Hippocampal formation (tissue), 2 donors: ENCODE measurements at places on chromosomes 1 and 21.
A peak's percentile ranks its signal among the peaks of the same experiment; 100 is the strongest.

- DNase-seq: no peak
Observed at GRCh38 chr1:41469706-41470105, 14.8 kb downstream of the EDN2 start.

- DNase-seq: no peak
Observed at GRCh38 chr1:198879711-198880306, 241.0 kb downstream of the PTPRC start.

- no peak for DNase-seq
Observed at GRCh38 chr1:56880774-56881173, 26.2 kb downstream of the C8A start.

DNA sequence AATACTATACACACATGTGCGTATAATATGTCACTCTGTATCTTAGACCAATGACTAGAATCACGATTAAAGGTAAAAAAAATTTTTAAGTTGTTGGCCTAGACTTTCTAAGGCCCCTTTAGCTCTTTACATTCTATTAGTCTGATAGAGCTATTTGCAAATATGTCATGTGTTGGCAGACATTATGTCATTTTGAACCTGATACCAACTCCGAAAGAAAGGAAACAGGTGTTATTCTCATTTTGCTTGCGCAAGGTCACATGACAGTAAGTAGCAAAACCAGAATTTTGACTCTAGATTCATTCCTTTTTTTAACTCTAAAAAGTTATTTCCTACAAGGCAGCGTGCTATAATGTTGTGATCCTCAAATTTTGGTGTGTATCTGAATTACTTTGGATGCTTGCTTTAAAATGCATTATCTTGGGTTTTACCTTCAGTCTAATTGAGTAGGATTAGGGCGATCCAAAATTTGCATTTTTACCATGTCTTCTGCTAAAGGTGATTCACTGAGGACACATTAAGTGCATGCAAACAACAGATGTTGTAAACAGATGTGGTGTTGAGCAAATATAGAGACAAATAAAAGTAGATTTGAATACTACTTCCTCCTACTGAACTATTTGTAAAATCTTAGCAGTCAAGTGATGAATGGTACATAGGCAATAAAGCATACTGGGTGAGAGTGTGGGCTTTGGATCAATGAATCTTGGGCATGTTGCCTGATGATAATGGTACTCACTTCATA is 63.5 kb upstream of the KIAA1614 start:
- no peak for DNase-seq

- DNase-seq: no peak
Observed at GRCh38 chr1:89929467-89930063, 65.3 kb upstream of the ZNF326 start.

- DNase-seq: peak; percentile 42
Observed at GRCh38 chr1:246450611-246451251, 56.3 kb downstream of the SMYD3 start.

DNA sequence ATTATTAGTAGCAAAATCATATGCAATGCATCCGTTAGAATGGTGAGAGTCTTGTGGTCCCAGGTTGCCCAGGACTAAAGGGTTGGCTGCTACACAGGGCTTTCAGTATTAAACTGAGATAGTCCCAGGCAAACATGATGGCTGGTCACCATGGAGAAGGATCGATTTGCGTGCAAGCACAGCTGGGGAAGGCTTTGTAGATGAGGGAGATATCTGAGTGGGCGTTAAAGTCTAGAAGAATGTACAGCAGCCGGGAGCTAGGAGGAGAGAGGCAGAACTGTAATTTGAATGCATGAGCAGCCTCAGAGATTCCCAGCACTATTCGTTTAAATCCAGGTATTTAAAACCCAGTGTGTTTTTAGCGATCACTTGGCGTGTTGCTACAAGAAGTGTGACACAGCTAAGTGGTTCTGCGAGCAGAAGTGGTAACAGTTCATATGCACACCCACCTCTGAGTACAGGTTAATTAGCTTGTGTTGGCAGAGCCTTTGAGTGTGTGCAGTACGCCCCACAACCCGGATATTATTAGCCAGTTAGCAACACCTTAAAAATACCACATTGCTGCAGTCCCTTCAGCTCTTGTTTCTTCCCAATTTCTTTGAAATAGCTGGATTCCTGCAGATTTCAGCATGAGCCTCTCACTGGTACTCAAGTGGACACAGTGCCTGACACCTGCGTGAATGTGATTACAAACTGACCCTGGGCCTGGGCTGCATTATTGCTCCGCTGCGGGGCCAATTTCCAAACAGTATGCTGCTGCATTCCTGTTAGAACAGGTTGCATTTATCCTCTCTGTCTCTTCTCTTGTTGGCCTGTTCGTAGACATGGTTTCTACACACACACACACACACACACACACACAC is 67.2 kb upstream of the SCAF4 start:
- DNase-seq: no peak

- DNase-seq: no peak
Observed at GRCh38 chr1:206699626-206700025, 14.9 kb downstream of the MAPKAPK2 start.

GRCh38 chr1:218674280-218674773 is 329.2 kb downstream of the TGFB2 start:
- DNase-seq: no peak

DNA sequence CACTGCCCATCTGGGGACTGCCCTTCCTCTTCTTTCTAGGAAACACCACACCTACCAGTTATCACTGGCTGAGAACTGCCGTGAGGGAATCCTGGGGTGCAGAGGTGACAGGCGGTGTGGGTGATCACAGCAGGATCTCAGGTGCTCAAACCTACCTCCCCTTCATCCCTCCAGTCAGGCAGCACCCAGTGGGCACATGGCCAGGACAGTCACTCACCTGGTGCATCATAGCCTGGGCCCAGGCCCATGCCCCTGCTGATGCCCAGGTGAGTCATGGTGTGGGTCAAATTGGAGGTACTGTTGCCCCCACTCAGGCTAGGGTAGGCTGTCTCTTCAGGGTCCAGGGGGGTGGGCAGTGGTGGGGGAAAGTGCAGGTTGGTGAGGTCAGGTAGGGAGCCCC is 5.3 kb upstream of the DENND4B start:
- DNase-seq: no peak

- DNase-seq: no peak
Observed at GRCh38 chr1:145986551-145986950, 9.8 kb downstream of the TXNIP start.

DNA sequence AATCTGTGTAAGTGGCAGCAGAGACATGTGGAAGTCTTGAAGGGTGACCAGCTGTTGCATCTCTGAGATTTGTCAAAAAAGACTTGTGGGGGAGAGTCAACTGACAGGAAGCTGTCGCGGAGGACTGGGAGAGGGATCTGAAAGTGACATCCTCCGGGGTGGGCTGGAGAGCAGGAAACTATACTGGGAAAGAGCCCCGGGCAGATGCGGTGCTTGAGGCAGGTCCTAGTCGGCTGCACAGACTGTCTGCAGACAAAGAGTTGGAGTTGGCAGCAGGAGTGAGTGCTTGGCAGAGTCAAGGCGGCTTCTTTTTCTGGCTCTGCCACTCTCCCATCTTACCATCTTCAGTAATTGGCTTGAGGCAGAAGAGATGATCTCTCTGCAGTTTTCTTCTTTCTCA is 294.0 kb upstream of the C1orf87 start:
- no peak for DNase-seq

GRCh38 chr1:14626869-14627607 is 28.6 kb downstream of the KAZN start:
- no peak for DNase-seq

DNA sequence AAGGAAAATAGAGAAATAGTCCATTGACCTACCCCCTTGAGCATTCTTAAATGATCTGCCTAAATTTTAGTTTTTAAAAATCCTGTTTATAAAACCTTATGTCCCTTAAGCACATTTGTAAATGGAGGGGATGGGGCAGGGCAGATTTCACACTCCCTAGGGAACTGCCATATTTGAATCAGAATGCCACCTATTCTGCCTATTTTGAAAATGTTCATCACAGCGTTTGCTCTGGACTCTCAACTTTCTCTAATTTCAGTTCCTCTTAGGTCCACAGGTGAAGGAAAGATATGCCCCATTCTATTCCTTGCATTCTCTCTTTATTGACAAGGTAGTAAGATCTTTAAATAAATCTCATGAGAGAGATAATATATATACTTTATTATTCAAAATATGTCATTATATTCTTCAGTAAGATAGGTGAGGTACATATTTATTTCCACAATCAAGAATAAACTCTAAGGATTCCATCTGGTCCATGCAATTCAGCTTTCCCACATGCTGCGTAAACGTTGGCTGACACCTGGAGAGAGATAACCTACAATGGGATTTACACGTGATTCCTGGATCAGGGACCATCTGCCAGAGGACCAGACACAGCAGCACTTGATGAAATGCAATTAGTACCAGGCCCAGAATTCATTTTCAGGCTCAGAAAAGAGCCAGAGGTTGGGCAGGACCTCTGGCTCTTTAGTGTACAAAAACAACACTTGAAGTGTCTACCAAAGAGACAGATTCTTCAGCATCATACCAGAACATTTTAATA is 1.2 kb upstream of the LPGAT1 start:
- no peak for DNase-seq

- DNase-seq: no peak
Observed at GRCh38 chr1:244599937-244600350, 53.0 kb upstream of the DESI2 start.

DNA sequence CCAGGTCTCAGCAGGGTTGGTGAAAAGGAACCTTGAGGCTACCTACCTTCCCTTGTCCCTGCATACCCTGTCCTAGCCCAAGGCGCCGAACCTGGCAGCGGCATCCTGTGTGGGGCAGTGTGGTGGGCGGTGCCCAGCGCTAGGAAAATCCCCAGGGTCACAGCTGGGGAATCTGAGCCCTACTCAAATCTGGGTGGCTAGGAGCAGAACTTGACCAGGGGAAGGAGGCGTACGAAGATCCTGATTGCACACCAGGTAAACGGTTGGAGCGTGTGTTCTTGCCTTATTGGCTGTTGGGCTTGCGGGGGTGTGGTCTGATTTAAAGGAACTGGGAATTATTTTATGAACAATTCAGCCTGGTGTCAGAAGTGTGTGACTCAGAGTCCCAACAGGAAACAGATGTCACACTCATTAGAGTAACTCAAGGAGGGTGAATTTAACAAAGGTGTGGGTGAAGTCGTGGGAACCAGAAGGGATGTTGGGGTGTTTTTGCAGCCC is 118.6 kb downstream of the LRIG2 start:
- DNase-seq: no peak

GRCh38 chr1:15948595-15949452 is 27.1 kb downstream of the ZBTB17 start:
- no peak for DNase-seq

GRCh38 chr21:44496564-44497550 is 41.5 kb downstream of the LRRC3 start:
- DNase-seq: no peak

- DNase-seq: no peak
Observed at GRCh38 chr1:7656557-7657215, 114.4 kb upstream of the VAMP3 start.

- no peak for DNase-seq
Observed at GRCh38 chr1:2905356-2905755, 103.9 kb upstream of the TTC34 start.

GRCh38 chr1:19824541-19824940 is 9.5 kb upstream of the RNF186 start:
- no peak for DNase-seq

DNA sequence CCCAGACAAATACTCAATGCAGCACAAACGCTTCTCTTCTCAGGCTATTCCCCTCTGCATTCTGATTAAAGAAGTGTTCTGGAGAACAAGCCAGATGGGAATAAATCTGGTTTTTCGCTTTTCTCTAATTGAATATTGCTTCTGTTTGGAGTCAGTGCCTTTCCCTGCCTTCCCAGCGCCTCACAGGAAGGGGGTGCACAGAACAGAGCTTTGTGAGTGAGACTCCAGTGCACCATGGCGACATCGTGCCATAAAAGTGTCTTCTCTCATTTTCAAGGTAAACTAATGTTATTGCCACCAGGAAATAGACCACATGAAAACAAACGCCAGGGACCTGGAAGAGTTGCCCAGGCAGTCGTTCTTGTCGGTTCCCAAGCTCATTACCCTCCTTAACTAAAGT is 43.6 kb upstream of the SLC45A1 start:
- no peak for DNase-seq

DNA sequence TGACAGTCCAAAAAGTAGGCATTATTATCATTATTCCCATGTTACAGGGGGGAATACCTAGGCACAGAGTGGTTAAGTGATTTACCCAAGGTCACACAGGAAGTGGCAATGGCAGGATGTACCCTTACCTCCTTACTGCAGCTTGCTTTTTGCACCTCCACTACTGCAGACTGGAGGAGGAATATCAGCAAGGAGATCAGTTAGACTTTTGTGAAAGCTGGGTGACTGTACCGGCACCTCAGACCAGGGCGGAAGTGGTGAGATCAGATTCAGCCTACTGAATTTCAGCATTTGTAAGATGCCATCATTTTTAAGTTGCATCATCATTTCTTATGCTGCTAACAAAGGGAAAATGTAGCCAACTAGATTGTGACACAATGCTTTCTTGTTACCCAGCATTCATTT is 4.5 kb downstream of the ADARB1 start:
- no peak for DNase-seq

DNA sequence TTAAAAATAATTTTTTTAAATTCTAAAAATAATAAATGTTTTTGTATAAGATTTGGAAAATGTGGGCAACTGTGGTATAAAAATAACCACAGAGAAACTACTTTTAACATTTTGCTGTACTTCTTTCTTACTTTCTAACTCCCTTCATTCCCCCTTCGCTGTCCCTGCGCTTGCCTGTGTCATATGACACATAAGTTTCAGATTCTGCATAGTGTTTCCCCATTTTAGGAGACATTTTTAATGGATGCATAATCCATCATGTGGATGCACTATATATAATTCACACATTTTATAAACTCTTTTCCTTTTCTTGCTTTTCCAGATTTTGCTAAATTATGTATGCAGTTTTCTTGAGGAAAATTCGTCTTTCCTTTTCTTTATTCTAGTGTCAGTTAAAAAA is 16.3 kb downstream of the ATG4C start:
- DNase-seq: no peak

- no peak for DNase-seq
Observed at GRCh38 chr1:241536304-241536703, 4.1 kb downstream of the KMO start.

DNA sequence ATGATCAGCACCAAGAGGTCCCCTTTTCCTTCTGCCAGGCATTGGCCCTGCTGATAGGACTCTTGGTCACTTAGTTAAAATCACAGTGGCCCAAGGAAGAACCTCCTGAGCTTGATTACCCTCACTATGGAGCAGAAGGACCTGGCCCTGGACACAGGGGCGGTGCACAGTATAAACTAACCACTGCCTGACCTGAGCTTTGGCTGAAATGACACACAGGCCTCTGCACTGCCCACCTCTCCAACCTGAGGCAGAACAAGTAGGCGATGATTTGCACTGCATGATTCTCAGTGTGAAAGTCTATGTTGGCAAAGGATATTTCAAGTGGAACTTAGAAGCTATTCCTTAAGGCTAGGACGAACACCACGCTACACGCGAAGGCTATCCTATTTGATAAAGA is 48.5 kb downstream of the CAPN2 start:
- DNase-seq: no peak

- no peak for DNase-seq
Observed at GRCh38 chr1:156935505-156936128, 15.2 kb downstream of the LRRC71 start.

- DNase-seq: no peak
Observed at GRCh38 chr1:98164509-98164908, 243.7 kb upstream of the DPYD start.

GRCh38 chr1:222716393-222716792 is 4.0 kb downstream of the BROX start:
- no peak for DNase-seq
